ENCODE measurements at places on chromosomes 7 and 10. TPM values are rescaled to one million over a fixed set of nuclear protein-coding genes. Genes with fewer than 3 reads are reported as not detected.

The UBN2 gene
- 36.1 TPM for total RNA-seq

The CRPPA gene
- 3.6 TPM for total RNA-seq

The TMEM273 gene
- 26.6 TPM for total RNA-seq

The PLCE1 gene
- total RNA-seq, result 59.2 TPM

The OR2A12 gene
- not detected for total RNA-seq

The OPALIN gene
- not detected for total RNA-seq

The HIBADH gene
- 31.3 TPM for total RNA-seq

Measured in ureter (tissue), 1 donor.